B cell (primary cell): ENCODE measurements at places on chromosomes 2 and 18.
A peak's percentile ranks its signal among the peaks of the same experiment; 100 is the strongest.

DNA sequence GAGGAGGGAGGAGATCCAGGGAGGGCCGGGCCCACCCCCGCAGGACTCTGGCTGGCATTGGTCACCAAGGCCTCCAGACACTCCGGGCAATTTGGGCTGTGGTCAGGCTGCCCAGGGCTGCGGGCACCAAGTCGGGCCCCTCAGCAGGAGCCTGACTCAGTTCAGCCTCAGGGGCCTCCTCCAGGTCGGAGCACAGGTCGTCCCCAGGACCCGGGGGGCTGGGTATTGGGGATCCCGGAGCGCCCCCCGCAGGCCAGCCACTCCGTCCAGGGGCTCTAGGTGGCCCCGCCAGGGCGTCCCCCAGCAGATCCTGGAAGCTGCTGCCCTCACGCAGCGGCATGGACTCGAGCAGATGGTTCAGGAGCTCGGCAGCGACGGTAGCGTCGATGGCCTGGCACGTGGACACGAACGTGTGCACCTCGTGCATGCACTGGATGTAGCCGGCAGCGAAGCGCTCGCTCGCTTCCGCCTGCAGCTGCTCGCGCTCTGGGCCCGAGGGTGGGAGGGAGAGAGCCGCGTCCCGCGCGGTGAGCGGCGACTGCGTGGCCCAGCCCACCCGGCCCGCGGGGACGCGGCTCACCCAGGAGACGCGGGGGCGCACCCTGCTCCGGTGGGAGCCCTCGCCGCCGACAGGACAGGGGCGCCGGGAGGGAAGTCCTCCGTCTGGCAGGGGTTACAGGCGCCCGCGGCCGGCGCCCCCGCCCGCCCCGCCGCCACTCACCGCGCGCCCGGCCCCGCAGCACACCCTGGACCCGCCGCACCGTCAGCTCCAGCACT, 884 bp downstream of the HES6 start:
- peak overlapping the region; percentile 67 for H3K4me3 ChIP-seq
- DNase-seq: peak; percentile 66
- peaks cover 33% of the 10 kb centered on the region for H3K27me3 ChIP-seq
- H3K4me1 ChIP-seq: peaks cover 14% of the 10 kb centered on the region
- H3K36me3 ChIP-seq: no peaks in the 10 kb centered on the region

GRCh38 chr2:208545403-208546042, 138.9 kb downstream of the PTH2R start:
- DNase-seq: no peak
- no peaks in the 10 kb centered on the region for H3K36me3 ChIP-seq
- no peak overlapping the region for H3K4me3 ChIP-seq

DNA sequence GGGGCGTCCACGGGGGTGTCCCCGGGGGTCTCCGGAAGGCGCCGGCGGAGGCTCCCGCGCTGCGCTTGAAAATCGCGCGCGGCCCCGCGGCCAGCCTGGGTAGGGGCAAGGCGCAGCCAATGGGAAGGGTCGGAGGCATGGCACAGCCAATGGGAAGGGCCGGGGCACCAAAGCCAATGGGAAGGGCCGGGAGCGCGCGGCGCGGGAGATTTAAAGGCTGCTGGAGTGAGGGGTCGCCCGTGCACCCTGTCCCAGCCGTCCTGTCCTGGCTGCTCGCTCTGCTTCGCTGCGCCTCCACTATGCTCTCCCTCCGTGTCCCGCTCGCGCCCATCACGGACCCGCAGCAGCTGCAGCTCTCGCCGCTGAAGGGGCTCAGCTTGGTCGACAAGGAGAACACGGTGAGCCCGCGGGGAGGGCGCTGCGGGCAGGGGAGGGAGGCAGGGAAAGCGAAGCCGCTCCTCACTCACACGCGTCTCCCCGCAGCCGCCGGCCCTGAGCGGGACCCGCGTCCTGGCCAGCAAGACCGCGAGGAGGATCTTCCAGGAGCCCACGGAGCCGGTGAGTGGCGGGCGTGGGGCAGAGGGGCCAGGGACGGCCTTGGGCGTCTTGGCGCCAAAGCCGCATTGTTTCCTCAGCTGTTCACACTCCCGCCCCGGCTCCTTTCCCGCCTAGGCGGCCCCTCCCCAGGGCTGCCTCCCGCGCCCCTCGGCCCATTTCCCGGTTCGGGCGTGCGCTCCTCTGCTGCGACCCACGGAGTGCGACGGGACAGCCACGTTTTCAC, at the start of gene RRM2:
Gene RRM2, plus strand, starts transcription at position 240 of the 781 bp plus-strand sequence. Its CDS starts 60 bp downstream, at position 300.
- H3K27me3 ChIP-seq: peaks cover 16% of the 10 kb centered on the region
- H3K4me3 ChIP-seq: no peak within 1 kb of the TSS
- H3K4me1 ChIP-seq: peaks cover 32% of the 10 kb centered on the region
- H3K36me3 ChIP-seq: no peaks in the 10 kb centered on the region

- H3K4me1 ChIP-seq: peaks cover 54% of the 10 kb centered on the region
- no peak overlapping the region for H3K4me3 ChIP-seq
- no peaks in the 10 kb centered on the region for H3K36me3 ChIP-seq
- peak overlapping the region; percentile 50 for H3K27ac ChIP-seq
- no peaks in the 10 kb centered on the region for H3K27me3 ChIP-seq
- DNase-seq: no peak
Measured at GRCh38 chr2:234165421-234165820, 114.9 kb downstream of the SPP2 start.

GRCh38 chr2:85199698-85200097, 66.5 kb downstream of the TCF7L1 start:
- H3K27me3 ChIP-seq: no peaks in the 10 kb centered on the region
- no peak overlapping the region for H3K27ac ChIP-seq
- no peaks in the 10 kb centered on the region for H3K4me1 ChIP-seq
- no peak overlapping the region for H3K4me3 ChIP-seq
- no peaks in the 10 kb centered on the region for H3K36me3 ChIP-seq

- peaks cover 41% of the 10 kb centered on the region for H3K4me1 ChIP-seq
- peaks cover 13% of the 10 kb centered on the region for H3K36me3 ChIP-seq
- H3K27me3 ChIP-seq: no peaks in the 10 kb centered on the region
- peak overlapping the region; percentile 81 for H3K4me3 ChIP-seq
- H3K27ac ChIP-seq: peak overlapping the region; percentile 89
Measured at GRCh38 chr2:39120521-39120770, 405 bp downstream of the SOS1 start.

GRCh38 chr2:239590995-239591915, 190.4 kb upstream of the HDAC4 start:
- no peak overlapping the region for H3K4me3 ChIP-seq
- H3K4me1 ChIP-seq: no peaks in the 10 kb centered on the region
- no peaks in the 10 kb centered on the region for H3K27me3 ChIP-seq
- DNase-seq: no peak
- no peaks in the 10 kb centered on the region for H3K36me3 ChIP-seq

- no peak for DNase-seq
- H3K36me3 ChIP-seq: no peaks in the 10 kb centered on the region
- H3K4me3 ChIP-seq: no peak overlapping the region
- H3K27me3 ChIP-seq: no peaks in the 10 kb centered on the region
- no peaks in the 10 kb centered on the region for H3K4me1 ChIP-seq
Measured at GRCh38 chr2:3035385-3036050, 342.1 kb downstream of the EIPR1 start.

GRCh38 chr2:105238664-105239240, 2.8 kb upstream of the GPR45 start:
- no peaks in the 10 kb centered on the region for H3K36me3 ChIP-seq
- no peaks in the 10 kb centered on the region for H3K27me3 ChIP-seq
- H3K4me1 ChIP-seq: peaks cover 12% of the 10 kb centered on the region
- DNase-seq: no peak

DNA sequence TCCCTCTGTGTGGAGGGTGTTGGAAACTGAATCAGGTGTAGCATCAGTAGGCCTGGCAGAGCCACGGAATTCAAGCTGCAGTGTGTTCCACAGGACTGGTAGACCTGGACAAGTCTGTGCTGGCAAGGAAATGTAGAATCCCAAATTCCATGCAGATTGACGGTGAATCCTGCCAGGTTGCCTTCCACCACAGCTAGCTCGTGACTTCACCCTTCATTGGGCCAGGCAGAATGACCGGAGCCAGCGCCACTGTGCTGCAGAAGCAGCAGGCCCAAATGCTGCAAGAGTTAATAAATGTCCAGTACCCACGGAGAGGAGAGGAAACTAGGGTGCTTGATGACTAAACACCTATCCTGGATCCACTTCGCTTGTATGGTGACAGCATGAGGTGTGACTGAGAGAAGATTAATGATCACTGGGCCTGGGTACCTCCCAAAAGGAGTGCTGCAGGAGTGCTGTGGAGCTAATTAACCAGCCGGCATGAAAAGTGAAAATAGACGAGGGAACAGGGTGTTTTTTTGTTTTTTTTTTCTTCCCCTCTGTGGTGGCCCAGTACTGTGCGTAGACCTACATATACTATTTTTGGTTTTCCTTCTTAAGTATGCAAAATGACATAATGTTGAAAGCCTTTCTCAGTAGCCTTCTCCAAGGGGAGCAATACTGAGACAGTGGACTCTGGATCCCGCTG, 122.2 kb downstream of the TANC1 start:
- peak overlapping the region; percentile 75 for H3K27ac ChIP-seq
- peaks cover 51% of the 10 kb centered on the region for H3K4me1 ChIP-seq
- H3K36me3 ChIP-seq: no peaks in the 10 kb centered on the region

DNA sequence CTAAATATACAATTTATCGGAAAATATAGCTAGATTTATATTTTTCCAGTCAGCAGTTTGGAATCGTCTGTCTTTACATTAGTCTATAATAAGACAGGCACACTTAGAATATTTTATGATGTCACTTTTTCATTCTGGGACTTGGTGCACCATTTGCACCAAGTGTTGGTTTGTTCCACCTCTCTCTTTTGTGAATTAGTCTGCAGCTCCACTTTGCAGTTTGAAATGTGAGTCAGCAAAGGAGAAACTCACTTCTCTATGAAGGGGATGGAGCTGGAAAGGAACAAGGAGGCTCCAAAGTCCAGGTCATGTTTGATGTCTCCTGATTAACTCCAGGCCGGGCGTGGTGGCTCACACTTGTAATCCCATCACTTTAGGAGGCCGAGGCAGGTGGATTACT, 63.8 kb upstream of the RTN4 start:
- no peak for DNase-seq
- peaks cover 15% of the 10 kb centered on the region for H3K4me1 ChIP-seq
- H3K4me3 ChIP-seq: no peak overlapping the region
- no peak overlapping the region for H3K27ac ChIP-seq

- no peaks in the 10 kb centered on the region for H3K27me3 ChIP-seq
- peak within 1 kb of the TSS; percentile 92 for H3K4me3 ChIP-seq
- H3K27ac ChIP-seq: peak within 1 kb of the TSS; percentile 93
- no peaks in the 10 kb centered on the region for H3K36me3 ChIP-seq
Measured at GRCh38 chr2:68734688-68735525, at the start of gene ARHGAP25. Gene ARHGAP25 (plus strand): TSS chr2:68734811. CDS start chr2:68735200, 389 bp downstream.

GRCh38 chr2:134177351-134177931, 76.4 kb upstream of the MGAT5 start:
- peaks cover 8% of the 10 kb centered on the region for H3K36me3 ChIP-seq
- H3K4me1 ChIP-seq: peaks cover 91% of the 10 kb centered on the region
- H3K27me3 ChIP-seq: no peaks in the 10 kb centered on the region
- no peak for DNase-seq

DNA sequence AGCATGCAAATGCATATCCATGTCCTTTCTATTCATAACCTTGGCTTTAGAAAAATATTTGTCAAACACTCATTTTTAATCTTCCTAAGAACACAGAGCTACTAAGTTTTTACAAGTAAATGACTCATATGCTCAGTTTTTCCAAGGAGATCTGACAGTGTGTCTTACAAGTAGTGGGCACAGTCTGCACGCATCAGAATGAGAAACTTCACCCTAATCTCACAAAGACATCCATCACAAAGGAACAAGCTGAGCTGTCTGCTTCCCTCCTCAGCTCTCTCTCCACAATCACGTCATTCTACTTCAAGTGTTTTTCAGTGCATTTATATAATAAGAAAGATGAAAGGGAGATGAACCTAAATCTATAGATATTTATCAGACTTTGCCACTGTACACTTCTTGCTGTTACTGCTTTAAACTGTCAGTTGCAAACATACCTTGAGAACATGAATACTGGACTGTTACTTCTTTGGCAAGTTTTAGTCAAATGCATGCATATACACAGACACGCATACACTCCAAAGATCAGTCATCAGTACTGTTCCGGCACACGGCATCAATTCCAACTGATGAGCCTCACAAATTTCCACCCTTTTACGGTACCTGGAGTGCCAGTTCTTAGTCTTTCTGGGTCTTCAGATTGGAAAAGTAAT, 75.7 kb downstream of the RBMS1 start:
- no peaks in the 10 kb centered on the region for H3K27me3 ChIP-seq
- H3K4me3 ChIP-seq: no peak overlapping the region
- H3K4me1 ChIP-seq: no peaks in the 10 kb centered on the region

DNA sequence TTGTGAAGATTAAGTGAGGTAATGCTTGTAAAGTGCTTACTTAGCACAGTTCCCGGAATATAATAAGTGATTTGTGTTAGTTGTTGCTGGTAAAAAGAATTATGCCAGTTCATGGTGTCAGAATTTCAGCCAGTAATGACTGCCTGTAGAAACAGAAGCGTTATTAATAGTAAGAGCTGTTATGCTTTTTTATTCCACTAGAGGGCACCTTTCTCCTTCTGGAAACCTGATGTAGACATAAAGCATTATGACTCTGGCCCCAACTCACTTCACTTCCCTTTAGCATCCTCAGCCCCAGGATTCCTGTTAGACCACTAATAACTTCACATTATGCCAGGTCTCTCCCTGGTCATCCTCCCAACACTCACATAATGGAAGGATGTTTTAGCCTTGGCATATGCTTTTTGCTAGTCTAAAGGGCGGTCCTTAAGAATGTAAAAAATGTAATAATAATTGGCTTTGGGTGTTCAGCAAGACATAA, 34.9 kb downstream of the C18orf54 start:
- H3K27me3 ChIP-seq: no peaks in the 10 kb centered on the region
- DNase-seq: peak; percentile 74
- no peaks in the 10 kb centered on the region for H3K36me3 ChIP-seq
- H3K27ac ChIP-seq: no peak overlapping the region
- H3K4me3 ChIP-seq: no peak overlapping the region

DNA sequence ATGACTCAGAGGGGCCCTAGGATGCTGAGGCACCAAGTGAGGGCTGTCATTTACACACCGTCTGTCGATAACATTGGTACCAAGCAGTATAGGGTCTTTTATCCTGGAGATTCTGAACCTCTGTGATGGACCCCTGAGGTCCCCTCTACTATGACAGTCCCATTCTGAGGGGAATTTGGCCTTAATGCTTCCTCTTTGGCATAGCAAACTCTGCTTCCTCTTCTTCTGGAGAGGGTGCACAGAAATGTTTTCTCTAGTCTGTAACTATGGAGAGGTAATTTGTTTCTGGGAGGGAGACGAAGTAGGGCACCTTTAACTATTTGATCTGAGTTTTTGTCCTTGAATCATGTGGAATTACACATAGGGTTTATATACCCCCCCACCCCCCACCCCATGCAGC, 44.8 kb downstream of the INPP4A start:
- H3K27ac ChIP-seq: no peak overlapping the region
- no peak for DNase-seq
- no peaks in the 10 kb centered on the region for H3K36me3 ChIP-seq
- H3K4me1 ChIP-seq: no peaks in the 10 kb centered on the region
- no peak overlapping the region for H3K4me3 ChIP-seq
- H3K27me3 ChIP-seq: no peaks in the 10 kb centered on the region

DNA sequence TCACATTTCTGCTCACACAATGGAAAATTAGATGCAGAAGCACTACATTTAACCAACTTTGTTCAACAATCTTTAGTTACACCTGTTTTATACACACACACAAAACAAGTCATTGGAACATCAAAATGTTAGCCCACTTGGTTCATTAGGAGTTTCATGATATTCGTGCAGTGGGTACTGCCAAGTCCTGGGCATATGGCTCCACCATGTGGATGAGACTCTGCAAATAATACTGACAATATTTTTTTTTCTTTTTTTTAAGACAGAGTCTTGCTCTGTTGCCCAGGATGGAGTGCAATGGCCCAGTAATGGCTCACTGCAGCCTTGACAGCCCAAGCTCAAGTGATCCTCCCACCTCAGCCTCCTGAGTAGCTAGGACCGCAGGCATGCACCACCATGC, 34.5 kb upstream of the GRB14 start:
- DNase-seq: no peak
- no peaks in the 10 kb centered on the region for H3K4me1 ChIP-seq
- no peaks in the 10 kb centered on the region for H3K36me3 ChIP-seq
